Islet precursor cell (in vitro differentiated cells): ENCODE measurements at places on chromosomes 2 and 18.

- DNase-seq: no peak
These were observed 5.0 kb downstream of the TEX44 start for GRCh38 chr2:231597627-231598026.

DNA sequence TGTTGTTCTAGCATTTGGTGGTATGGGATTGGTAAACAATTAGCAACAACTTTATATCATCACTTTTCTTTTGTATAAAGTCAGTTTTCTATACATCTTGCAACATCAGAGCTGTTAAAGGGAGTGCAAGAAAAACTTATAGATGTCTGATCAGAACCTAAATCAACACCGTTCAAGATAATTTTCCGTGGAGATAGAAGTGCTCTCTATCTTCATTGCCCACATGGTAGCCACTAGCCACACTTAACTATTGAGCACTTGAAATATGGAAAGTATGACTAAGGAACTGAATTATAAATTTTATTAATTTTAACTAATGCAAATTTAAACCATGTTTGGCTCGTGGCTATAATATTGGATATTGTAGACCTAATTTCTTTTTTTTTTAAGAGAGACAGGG lies 5.2 kb downstream of the TTC27 start:
- DNase-seq: no peak

DNA sequence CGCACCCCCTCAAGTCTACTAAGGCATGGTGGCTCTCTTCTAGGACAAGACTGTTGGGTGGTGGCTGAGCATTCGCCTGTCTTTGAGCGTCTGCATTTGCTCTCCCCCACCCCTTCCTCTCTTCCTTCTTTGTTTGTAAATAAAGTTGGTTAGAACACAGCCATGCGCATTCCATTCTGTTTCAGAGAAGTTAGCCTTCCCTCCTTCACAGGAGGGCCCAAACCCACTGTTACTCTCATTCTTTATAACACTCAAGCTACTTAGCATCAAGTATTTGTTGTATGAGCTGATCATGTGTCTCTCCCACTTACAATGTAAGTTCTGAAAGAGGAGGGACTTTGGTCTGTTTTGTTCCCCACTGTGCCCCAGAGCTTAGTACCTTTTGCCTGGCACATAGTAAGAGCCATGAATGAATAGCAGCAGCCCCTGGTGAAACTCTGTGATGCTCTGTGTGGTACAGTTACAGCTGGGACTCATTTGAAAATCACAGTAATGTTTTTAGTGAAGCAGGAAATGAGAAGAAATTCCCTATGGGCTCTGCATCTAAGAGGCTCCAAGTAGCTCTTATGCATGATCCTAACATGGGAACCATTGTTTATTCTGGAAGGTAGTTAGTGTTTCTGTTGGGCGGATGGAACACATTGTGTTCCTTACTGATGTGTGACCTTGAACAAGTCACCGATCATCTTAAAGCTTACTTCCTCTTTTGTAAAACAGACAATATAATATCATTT lies 7.7 kb downstream of the MGAT5 start:
- no peak for DNase-seq

DNA sequence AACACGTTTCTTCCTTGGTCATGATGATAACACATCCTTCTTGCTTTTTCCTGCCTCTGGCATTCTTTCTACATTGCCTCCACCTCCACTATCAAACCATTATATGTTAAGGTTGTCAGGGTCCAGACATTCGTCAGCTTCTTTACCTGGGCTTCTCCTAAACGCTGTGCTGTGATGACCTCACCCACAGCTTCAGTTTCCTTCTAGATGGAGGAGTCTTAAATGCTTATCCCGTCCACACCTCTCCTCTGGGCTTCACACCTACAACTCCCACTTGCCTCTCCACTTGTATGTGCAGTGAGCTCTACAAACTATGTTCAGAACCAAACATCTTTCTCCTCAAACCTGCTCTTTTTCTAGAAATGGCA lies 666 bp upstream of the STAT1 start:
- no peak for DNase-seq

GRCh38 chr2:38806015-38806732 lies 28.2 kb downstream of the GEMIN6 start:
- DNase-seq: no peak

DNA sequence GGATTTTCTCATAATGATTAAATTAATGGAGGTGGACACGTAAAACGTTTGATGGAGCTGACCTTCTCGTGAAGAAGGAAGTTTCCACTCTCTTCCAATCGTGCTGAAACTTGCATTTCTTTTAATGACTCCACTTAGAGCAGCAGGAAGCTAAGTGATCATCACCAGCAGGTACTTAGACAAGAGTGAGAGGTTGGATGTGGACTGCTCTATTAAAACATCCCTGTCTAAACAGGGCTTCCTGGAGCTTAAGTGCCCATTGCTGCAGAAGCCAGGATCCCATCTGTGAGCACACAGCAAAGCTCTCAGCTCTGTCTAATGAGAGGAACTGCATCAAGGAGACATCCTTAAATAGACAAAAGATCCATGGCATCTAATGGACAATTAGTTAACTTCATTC lies 1539.5 kb upstream of the CELF4 start:
- no peak for DNase-seq

DNA sequence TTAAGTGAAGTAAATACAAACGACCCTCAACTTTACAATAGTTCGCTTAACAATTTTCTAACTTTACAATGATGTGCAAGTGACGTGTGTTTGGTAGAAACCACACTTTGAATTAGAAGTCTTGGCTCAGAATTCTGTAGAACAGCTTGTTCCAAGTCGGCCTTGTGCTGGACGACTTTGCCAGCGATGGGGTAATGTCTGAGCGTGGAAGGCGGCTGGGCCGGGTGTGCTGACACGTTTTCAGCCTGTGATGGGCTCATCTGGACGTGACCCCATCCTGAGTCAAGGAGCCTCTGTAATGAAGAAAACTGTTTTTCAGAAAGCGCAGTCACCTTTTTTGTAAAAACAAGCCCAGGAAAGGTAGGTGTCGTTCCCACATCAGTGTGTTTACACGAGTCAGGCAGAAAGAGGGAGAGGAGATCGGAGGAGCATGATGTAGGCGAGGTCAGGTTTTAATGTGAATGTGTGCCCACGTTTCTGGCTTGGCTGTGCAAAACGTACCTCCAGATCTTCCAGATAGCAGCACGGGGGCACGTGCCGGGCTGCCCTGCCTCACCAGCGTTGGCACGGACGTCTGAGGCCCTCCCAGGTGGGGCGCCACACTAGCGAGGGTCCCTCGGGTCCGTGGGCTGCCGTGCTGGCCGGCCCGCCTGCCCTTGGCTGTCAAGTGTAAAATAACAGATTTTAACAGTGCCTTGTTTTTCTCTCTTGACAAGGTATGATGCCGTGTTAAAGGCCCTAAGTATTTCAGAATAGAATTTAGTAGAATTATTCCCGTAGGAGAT lies 54.6 kb downstream of the CTDP1 start:
- no peak for DNase-seq

DNA sequence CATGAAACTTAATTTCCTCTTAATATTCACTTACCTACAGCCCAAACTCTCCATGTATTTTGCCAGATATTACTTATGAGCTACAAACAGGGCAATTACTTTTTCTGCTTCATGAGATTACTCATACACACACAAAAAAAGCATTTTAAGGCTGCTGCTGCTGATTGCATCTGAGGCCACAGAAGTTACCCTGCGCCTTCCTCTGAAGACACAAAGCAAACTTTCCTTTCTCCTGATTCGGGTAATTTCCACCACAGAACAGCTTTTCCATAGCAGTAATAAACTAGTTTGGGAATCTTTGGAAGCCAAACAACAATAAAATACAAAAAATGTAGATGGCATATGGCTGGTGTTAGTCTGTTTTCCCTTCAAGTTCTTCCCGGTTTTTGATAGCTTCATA lies 6.2 kb downstream of the TTC32 start:
- DNase-seq: no peak

DNA sequence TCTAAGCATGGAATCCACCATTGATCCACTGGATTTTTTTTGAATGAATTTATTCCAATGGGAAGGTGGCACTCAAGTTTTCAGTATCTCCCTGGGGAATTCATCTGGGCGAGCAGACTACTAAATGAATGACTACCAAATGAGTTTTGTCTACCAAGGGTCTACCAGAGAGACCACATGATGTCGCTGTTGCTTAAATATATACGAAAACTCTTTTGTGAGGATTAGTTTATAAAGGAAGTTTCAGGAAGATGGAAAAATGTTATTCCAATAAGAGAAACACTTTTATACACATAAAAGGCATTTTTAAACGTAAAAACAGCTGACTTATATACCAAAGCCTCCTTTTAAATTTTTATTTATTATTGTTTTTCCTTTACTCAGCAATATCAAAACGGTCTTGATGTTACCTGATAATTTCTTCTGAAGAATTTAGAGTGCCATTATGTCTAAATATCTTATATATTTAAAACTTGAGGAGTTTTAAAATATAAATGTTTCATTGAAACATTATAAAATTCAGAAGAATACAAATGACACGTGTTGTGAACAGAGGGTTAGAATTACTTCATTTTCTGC lies 139.7 kb downstream of the HRH4 start:
- no peak for DNase-seq

- peak; percentile 77 for DNase-seq
These were observed 75.6 kb downstream of the ICOS start for GRCh38 chr2:204012072-204012653.

- peak; percentile 52 for DNase-seq
These were observed 8.4 kb downstream of the PTMA start for GRCh38 chr2:231716666-231717280.

GRCh38 chr2:143382573-143382972 lies 253.4 kb downstream of the ARHGAP15 start:
- DNase-seq: no peak

GRCh38 chr2:109513749-109514588 lies 99.8 kb downstream of the SEPTIN10 start:
- DNase-seq: no peak

DNA sequence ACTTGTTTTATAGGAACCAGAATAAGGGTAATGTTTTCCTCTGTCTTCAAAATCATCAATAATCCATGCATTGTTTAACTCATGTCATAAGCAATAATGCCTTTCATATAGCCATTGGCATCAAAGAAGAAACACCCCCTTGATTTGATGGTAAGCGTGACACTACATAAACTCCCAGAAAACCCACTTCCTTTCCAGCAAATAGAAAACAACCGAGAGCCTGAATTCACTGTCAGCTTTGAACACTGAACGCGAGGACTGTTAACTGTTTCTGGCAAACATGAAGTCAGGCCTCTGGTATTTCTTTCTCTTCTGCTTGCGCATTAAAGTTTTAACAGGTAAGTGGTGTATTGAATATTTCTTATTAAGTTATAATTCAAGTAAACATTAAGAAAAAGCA lies at the start of gene ICOS:
Gene ICOS, plus strand, starts transcription at position 229 of the 400 bp plus-strand sequence. Its CDS starts 52 bp downstream, at position 281.
- DNase-seq: no peak
